ENCODE measurements at places on chromosomes 2 and 18.

- no peak for DNase-seq
- H3K27ac ChIP-seq, result no peak overlapping the region
- no peak overlapping the region for H3K4me3 ChIP-seq
- no peaks in the 10 kb centered on the region for H3K4me1 ChIP-seq
- no peaks in the 10 kb centered on the region for H3K36me3 ChIP-seq
Measured at GRCh38 chr2:171411214-171411613, 22.6 kb downstream of the METTL8 start.

DNA sequence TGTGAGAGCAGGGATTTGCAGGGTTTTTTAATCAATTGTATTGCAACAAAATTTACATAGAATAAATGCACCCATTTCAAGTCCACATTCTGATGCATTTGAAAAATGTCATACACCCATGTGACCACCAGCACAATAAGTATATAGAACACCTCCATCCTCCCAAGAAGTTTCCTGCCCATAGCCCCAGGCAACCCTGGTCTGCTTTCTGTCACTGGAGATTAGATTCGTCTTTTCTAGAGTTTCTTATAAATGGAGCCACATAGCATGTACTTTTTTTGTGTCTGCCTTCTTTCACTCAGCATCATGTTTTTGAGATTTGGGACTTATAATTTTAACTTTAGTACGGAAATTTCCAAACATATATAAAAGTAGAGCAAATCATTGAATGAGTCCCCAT, 127.2 kb upstream of the EPAS1 start:
- no peak overlapping the region for H3K27ac ChIP-seq
- DNase-seq, result no peak
- H3K27me3 ChIP-seq, result no peaks in the 10 kb centered on the region
- H3K36me3 ChIP-seq, result no peaks in the 10 kb centered on the region
- no peaks in the 10 kb centered on the region for H3K4me1 ChIP-seq
- no peak overlapping the region for H3K4me3 ChIP-seq

DNA sequence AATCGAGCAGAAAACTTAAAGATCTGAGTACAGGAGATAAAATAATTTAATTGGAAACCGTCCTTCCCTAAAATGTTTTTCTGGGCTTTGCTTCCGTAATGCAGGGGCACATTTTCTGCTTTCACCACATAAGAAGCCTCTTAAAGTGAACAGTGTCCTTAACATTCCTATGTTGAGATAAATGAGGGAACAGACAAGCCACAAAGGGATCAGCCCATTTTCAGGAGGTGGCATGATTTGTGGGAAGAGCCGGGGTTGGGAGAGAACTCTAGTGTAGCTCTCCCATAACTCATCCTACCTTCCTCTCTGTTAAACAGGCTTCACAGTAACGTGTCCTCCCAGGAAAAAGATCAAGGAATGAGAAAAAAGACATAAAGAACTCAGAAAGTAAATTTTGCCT, 56.9 kb upstream of the ACVR1C start:
- no peaks in the 10 kb centered on the region for H3K36me3 ChIP-seq
- DNase-seq, result no peak
- no peaks in the 10 kb centered on the region for H3K4me1 ChIP-seq
- no peak overlapping the region for H3K27ac ChIP-seq
- no peaks in the 10 kb centered on the region for H3K27me3 ChIP-seq
- H3K4me3 ChIP-seq, result no peak overlapping the region

DNA sequence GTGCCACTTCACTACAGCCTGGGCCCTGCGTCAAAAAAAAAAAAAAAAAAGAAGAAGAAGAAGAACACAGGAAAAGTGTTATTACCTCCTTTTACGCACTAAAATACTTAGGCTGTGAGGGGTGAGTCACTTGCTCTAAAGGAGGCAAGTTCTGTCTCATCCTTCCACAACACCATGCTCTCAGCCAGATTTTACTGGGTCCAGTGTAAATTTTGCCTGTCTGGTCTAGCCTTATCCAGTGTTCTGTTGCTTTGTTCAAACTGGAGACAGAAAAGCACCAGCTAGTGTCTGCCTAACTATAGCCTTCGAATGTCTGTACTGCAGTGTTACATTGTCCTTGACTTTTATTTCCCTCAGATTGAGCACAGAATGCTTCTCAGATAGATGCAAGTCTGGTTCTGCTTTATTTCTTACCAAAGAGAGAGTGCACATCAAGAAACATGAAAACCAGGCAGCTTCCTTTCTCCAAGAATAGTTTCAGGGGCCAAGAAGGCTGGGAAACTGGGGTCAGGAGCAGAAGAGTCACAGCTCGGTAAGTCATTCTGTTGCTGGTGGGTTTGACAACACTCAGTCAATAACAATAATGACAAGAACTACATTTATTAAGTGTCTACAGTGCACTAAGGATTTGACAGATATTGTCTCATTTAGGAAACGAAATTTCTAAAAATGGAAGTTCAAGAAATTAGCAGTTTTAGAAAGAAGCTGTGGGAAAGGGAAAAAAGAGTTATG, 3.1 kb upstream of the MSGN1 start:
- H3K4me3 ChIP-seq, result no peak overlapping the region
- H3K27me3 ChIP-seq, result no peaks in the 10 kb centered on the region
- H3K4me1 ChIP-seq, result no peaks in the 10 kb centered on the region
- H3K27ac ChIP-seq, result no peak overlapping the region
- no peaks in the 10 kb centered on the region for H3K36me3 ChIP-seq

- H3K4me3 ChIP-seq, result no peak overlapping the region
- H3K27me3 ChIP-seq, result no peaks in the 10 kb centered on the region
- peaks cover 11% of the 10 kb centered on the region for H3K4me1 ChIP-seq
- H3K36me3 ChIP-seq, result no peaks in the 10 kb centered on the region
- H3K27ac ChIP-seq, result no peak overlapping the region
- DNase-seq, result no peak
Measured at GRCh38 chr2:48442610-48443360, 87.2 kb upstream of the STON1 start.

DNA sequence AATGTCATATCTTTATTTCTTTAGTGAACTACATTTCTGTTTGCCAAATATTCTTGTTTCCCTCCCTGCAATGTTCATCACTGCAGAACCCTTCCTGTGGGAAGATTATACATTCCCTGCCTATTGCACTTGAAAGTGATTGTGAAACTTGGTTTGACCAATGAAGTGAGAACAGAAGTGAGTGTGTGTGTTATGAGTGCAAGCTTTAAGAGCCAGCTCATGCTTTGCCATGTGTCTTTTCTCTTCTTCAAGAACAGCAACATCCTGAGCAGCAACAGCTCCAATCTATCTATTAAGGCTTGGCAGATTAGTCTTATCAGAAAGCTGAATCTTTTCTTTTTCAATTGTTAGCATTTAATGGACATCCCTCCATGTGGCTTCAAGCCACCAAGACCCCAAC, 42.0 kb upstream of the UBE2E3 start:
- no peak overlapping the region for H3K27ac ChIP-seq
- H3K4me1 ChIP-seq, result no peaks in the 10 kb centered on the region
- no peak overlapping the region for H3K4me3 ChIP-seq
- H3K27me3 ChIP-seq, result no peaks in the 10 kb centered on the region
- no peak for DNase-seq

- no peaks in the 10 kb centered on the region for H3K36me3 ChIP-seq
- H3K4me1 ChIP-seq, result peaks cover 15% of the 10 kb centered on the region
- no peak overlapping the region for H3K4me3 ChIP-seq
- H3K27ac ChIP-seq, result peak overlapping the region; percentile 43
- DNase-seq, result no peak
Measured at GRCh38 chr2:177265824-177266817, 1.6 kb upstream of the NFE2L2 start.

DNA sequence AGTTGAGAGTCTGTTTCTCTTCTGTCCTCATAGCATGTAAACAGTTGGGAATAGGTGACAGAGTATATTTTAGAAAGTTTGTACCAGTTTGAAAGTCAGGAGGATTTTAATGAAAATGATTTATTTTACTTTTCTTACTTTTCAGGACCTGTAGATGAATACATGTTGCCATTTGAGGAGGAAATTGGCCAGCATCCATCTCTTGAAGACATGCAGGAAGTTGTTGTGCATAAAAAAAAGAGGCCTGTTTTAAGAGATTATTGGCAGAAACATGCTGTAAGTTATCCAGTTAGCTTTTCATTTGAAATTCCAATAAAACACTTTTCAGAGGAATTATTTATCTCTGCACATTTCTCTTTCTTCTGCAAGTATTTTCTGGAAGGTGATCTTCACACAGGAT, 81.1 kb downstream of the ACVR2A start:
- no peaks in the 10 kb centered on the region for H3K4me1 ChIP-seq
- no peak overlapping the region for H3K4me3 ChIP-seq
- DNase-seq, result no peak

- no peak overlapping the region for H3K4me3 ChIP-seq
- peaks cover 16% of the 10 kb centered on the region for H3K27me3 ChIP-seq
- H3K36me3 ChIP-seq, result no peaks in the 10 kb centered on the region
Measured at GRCh38 chr18:76449111-76449453, 46.0 kb downstream of the ZNF516 start.

DNA sequence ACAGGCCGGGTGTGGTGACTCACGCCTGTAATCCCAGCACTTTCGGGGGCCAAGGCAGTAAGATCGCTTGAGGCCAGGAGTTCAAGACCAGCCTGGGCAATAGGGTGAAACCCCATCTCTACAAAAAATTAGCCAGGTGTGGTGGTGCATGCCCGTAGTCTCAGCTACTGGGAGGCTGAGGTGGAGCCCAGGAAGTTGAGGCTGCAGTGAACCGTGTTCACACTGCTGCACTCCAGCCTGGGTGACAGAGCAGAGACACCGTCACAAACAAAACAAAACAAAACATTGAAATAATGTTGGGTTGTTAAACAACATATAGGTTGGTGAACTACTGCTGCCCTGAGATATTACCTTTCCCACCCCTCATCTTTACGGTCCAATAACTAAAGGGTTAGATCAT, 48.8 kb upstream of the AGPS start:
- no peak overlapping the region for H3K4me3 ChIP-seq
- DNase-seq, result no peak
- H3K4me1 ChIP-seq, result no peaks in the 10 kb centered on the region
- no peaks in the 10 kb centered on the region for H3K27me3 ChIP-seq
- no peaks in the 10 kb centered on the region for H3K36me3 ChIP-seq

DNA sequence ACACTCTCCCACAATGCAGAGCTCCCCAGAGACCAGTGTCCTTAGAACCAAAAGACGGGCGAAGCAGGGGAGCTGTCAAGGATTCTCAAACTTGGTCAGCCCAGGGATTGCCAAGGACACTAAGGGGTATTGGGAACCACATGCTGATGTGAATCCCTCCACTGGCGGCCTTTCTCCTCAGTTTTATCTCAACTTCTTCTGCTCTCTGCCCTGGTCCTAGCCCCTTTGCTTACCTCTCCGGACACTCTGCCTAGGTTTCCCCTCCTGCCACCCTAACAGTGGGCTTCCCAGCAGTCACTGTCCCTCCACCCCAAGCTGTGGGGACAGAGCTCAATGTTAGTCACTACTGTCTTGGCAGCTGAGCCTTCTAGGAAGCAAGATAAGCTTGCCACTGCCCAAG, 61.1 kb downstream of the POLR1A start:
- peaks cover 27% of the 10 kb centered on the region for H3K4me1 ChIP-seq
- DNase-seq, result no peak
- H3K36me3 ChIP-seq, result peaks cover 50% of the 10 kb centered on the region
- H3K4me3 ChIP-seq, result no peak overlapping the region
- no peaks in the 10 kb centered on the region for H3K27me3 ChIP-seq

DNA sequence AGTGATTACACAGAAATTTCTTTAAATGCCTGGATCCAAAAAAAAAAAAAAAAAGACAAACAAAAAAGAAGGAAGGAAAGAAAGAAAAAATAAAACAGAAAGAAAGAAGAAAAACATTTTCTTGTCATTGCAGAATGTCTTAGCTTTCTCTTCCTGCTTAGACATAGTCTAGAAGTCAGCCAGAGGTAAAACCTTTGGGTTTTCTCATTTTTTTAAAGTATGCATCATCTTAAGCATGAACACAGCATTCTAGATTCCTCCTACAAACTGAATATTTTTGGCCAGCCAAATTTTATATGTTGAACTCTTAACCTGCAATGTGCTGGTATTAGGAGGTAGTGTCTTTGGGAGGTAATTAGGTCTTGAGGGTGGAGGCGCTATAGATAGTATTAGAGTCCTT, 243.9 kb downstream of the TRIB2 start:
- H3K4me3 ChIP-seq, result no peak overlapping the region
- H3K36me3 ChIP-seq, result no peaks in the 10 kb centered on the region
- no peaks in the 10 kb centered on the region for H3K27me3 ChIP-seq
- no peaks in the 10 kb centered on the region for H3K4me1 ChIP-seq

GRCh38 chr2:70709275-70710037, 58.5 kb downstream of the ADD2 start:
- H3K36me3 ChIP-seq, result no peaks in the 10 kb centered on the region
- DNase-seq, result no peak
- peaks cover 3% of the 10 kb centered on the region for H3K27me3 ChIP-seq
- no peaks in the 10 kb centered on the region for H3K4me1 ChIP-seq
- H3K4me3 ChIP-seq, result no peak overlapping the region

DNA sequence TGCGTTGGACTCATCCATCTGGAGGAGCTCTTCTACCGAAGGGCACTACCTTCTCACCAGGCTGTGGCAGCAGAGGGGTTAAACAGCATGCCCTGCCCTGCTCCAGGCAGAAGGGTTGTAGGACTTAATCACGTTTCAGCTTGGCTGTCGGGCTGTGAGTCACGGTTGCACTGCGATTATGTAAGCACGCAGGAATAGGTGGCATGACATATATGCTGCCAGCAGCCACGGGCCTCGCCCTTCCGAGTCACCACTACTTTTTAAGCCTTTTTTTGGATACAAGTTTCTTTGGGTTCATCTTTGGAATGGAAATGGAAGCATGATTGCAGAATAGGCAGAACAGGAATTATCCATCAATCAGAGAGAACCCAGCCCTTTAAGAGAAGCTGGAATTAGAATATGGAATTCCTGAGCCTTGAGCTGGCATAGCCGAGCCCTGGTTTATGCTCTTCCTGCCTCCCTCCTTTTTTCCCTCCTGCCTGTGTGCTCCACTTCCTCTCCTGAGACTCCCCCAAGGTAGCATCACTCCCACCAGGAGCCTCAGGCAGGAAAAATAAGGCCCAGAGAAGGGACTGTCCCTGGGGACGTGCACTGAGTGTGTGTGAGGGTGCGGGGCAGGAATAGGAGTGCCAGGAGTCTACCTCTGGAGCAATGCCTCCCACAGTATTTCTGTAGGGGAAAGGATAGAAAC, 86.8 kb downstream of the SEMA4F start:
- no peaks in the 10 kb centered on the region for H3K36me3 ChIP-seq
- H3K4me1 ChIP-seq, result peaks cover 17% of the 10 kb centered on the region
- DNase-seq, result no peak
- no peaks in the 10 kb centered on the region for H3K27me3 ChIP-seq
- no peak overlapping the region for H3K4me3 ChIP-seq

- H3K36me3 ChIP-seq, result no peaks in the 10 kb centered on the region
- peaks cover 33% of the 10 kb centered on the region for H3K4me1 ChIP-seq
- H3K27ac ChIP-seq, result no peak overlapping the region
- H3K27me3 ChIP-seq, result no peaks in the 10 kb centered on the region
Measured at GRCh38 chr2:31213601-31214443, 3.5 kb downstream of the CAPN14 start.

DNA sequence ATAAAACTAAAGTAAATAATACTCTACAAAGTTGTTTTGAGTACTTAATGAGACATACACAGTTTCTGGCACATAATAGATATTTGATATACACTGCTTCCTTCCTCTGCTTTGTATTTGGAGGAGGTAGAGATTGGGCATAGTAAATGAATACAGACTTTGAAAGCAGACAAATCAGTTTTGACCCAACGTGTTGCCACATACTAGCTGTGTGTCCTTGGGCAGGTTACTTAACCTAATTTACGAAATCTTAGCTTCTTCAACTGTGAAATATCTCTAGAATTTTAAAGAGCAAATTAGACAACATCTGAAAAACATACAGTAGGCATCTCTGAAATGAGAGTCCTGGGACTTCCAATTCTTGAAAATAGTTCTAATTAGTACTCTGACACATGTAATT, 425.4 kb downstream of the TGIF1 start:
- no peaks in the 10 kb centered on the region for H3K27me3 ChIP-seq
- H3K4me3 ChIP-seq, result no peak overlapping the region
- no peak for DNase-seq
- H3K27ac ChIP-seq, result no peak overlapping the region
- H3K4me1 ChIP-seq, result no peaks in the 10 kb centered on the region
